ENCODE measurements at places on chromosomes 4 and X. TPM values are rescaled to one million over a fixed set of nuclear protein-coding genes. Genes with fewer than 3 reads are reported as not detected.

The HERC5 gene
- 20.7 TPM for total RNA-seq

- DNase-seq = no peak
Measured at GRCh38 chrX:24899391-24899790, 116.4 kb downstream of the ARX start.

DNA sequence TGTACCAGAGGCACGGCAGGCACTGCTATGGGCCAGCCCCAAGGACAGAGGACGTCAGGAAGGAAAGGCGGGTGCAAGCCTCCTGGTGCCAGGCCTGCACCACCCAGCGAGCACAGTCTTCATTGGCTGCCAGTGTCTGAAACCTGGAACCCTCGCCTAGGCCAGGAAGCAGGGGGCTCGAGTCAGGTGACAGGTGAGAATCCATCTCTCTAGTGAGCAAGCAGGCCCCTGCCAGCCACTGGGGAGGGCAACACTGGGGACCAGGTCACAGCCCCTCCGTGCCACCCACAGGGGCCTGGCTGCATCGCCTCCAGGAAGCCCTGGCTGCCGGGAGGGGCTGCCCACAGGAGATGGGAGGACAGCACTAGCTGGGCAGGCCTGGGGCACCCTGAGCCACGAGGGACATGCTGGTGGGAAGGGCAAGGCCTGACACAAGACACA is 6.9 kb upstream of the HAUS3 start:
- DNase-seq = no peak

DNA sequence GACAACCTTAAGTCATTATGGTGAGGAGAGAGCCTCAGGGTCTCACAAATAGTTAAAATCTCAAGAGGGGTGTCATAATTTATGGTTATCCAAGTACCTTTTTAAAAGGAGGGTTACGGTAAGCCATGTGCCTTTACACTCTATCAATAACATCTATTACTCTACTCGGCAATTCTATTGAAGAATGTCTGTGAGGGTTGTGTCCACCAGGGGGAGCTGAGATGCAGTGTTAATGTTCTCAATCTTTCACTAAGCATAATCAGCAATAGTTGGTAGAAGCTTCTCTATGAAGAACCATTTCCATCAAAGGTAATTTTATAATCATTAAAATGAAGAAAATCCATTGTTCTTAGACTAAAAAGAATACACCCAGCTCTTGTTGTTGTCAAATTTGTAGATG is 457.4 kb downstream of the CENPC start:
- peak; percentile 10 for DNase-seq

The ARHGAP36 gene
- 0.32 TPM for total RNA-seq

The SPANXN4 gene
- total RNA-seq = not detected

The TMEM150C gene
- 1.9 TPM for total RNA-seq

The PABPC1L2A gene
- total RNA-seq = 0.73 TPM

DNA sequence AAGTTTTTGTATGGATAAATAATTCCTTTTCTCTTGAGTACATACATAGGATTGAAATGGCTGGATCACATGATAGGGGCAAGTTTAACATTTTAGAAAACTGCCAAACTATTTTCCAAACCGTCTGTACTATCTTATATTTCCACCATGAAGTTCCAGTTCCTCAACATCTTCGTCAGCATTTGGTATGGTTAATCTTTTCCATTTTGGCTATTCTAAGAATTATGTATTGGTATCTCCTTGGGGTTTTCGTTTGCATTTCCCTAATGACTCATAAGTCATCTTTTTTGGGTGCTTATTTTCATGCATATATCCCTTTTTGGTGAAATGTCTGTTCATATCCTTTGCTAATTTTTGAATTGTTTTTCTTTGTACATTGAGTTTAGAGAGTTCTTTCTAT is 227.7 kb downstream of the DLG3 start:
- no peak for DNase-seq

The ANK2 gene
- 35.1 TPM for total RNA-seq

All from H1 (cell line).